ENCODE measurements at places on chromosomes 13 and 19.
A peak's percentile ranks its signal among the peaks of the same experiment; 100 is the strongest.

GRCh38 chr19:28710278-28710677 is 502.7 kb downstream of the UQCRFS1 start:
- peak; percentile 59 for DNase-seq

DNA sequence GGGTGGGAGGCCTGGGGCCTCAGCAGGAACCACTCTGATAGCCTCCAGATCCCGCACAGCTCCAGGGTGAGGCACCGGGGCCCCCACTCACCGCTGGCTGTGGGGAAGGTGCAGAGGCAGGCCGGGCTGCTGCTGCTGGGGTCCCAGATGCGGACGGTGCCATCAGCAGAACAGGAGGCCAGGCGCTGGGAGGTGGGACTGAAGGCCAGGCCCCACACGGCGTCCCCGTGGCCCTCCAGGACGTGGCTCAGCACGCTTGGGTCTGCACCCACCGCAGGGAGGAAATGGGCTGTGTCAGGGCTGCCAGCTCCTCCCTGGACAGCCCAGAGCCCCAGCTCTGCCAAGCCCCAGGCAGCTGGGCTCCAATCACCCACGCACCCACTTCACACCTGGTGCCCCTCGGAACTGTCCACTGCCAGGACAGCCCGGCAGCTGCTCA is 6.1 kb upstream of the PRKD2 start:
- DNase-seq: no peak

DNA sequence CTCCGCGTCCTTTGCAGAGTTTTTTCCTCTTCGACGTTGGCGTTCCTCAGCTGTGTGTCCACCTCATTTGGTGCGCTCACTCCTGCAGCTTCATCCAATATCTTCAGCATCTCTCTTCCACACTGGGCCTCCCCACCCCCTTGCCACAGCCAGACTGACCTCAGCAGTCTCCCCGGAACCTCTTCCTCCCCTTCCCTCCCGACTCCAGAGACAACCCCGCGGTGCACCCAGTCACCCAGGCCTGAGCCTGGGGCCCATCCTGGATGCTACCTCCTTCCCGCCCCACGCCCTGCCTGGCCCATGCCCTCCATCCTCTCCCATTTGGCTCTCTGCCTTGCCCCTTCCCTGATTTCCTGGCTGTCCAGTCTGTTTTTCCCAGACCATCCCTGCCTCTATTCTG is 8.1 kb upstream of the C5AR2 start:
- no peak for DNase-seq

GRCh38 chr19:49559928-49560327 is 20.4 kb downstream of the NOSIP start:
- DNase-seq: no peak

DNA sequence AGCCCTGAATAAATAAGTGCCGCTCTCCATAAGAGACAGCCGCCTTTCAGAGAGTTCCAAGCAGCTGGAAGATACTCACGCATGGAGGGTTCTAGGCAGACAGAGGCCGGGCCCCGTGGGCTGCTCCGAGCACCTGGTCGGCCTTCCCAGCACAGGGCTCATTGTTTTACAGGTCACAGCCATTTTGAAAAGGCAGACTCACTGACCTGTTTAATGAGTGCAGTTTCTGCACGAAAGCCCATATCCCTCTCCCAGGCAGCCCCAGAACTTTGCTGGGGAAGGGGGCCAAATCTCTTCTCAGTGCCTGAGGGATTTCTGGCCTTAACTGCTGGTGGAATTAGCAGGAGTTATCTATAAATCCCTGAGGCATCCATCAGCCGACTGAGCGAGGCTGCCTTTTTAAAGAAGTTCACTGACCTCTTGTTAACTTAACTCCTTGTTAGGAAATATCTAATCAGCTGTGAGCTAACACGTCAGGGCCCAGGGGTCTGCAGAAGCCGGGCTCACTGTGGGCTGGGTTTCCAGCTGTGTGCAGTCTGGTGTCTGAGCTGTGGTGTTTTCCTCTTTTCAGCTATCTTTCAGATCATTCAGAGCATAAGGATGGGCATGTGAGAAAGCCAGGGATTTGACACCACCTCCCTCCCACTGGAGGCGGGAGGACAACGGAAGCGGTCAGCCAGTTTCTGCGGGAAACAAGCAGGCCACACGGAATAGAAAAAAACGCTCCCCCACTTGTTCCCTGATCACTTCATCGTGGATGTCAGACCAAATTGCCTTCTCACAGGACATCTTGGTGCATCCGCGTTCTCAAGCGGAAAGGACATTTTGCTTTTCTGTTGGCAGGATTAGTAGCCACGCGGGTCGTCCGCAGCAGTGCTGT is 23.3 kb downstream of the SERP2 start:
- no peak for DNase-seq

- DNase-seq: no peak
These were observed 1729.5 kb upstream of the SPRY2 start for GRCh38 chr13:82070416-82070815.

GRCh38 chr13:33015791-33016323 is 366 bp upstream of the KL start:
- DNase-seq: no peak

All from fibroblast of skin of left quadriceps (primary cell).